ENCODE measurements at places on chromosomes 6 and 20. TPM values are rescaled to one million over a fixed set of nuclear protein-coding genes. Genes with fewer than 3 reads are reported as not detected.

The APCDD1L gene
- 0.09 TPM for polyA plus RNA-seq

The HLA-DQB1 gene
- polyA plus RNA-seq = 23.7 TPM

The SH3BGRL2 gene
- polyA plus RNA-seq = 42.7 TPM

The SLA2 gene
- polyA plus RNA-seq = 1.6 TPM

DNA sequence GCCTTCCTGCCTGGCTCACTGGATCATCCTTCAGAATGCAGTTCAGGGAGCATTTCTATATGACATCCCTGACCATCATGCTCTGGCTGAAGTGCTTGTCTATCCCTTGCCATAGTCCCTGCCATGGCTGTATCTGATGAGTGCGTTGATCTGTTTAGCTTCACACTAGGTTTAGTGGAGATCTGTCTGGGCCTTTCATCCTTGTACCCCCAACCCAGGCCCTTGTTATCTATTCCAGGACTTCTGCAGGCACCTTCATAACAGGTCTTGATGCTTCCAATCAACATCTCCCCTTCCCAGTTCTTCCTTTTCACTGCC, 102.4 kb downstream of the QRSL1 start:
- no peak for DNase-seq

GRCh38 chr6:81865712-81866111, 113.2 kb upstream of the TENT5A start:
- DNase-seq = no peak

DNA sequence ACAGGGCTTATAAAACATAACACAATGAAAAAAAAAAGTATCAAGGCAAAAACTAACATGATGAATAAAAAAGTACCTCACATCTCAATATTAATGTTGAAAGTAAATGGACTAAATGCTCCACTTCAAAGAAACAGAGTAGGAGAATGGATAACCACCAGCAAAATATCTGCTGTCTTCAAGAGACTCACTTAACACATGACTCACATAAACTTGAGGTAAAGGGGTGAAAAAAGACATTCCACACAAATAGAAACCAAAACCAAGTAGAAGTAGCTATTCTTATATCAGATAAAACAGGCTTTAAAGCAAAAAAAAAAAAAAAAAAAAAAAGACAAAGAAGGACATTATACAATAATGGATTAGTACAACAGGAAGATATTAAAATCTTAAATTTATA, 86.9 kb downstream of the TBC1D32 start:
- DNase-seq = no peak

DNA sequence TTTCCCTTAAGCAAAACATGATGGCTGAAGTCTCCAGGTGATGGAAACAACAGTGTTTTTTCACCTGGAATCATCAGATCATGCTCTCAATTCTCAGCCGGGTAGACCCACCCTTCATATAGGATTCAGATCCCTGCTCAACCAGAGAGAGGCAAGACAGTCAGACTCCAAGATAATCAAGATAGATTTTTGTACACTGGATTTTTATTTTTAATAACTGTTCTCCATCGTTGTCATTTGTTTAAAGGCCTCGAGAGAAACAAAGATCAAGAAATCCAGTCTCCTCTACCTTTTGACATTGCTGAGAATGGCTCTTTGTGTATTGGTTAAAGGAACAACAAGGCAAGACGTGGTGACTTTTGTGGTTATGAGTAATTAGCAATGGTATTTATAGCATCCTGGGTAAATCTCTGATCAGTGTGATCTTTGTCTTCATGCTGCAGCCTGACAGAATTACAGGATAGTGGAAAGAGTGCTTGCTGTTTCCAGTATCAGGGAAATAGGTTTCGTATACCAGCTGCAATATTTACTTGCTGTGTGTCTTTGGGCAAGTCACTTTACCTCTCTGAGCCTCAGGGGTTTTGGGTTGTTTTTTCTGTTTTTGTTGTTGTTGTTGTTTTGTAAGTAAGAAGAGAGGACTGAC, 29.9 kb downstream of the ID4 start:
- peak; percentile 8 for DNase-seq

DNA sequence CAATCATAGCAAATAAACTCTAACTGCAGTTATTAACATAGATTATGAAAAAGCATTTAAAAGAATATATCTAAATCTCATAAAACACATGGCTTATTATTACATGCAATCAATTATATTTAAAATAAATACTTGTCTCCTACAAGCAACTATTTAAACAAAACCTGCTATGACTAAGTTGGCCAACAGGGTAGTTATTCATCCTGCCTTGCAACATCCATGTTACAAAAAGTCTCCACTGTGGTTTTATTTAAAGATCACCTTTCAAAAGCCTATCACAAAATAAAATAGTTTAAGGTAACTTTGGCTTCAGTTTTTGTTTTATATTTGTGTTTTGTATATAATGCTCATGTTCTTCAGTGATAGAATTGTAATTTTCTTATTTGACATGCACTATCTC, 1127.0 kb upstream of the MAP3K7 start:
- DNase-seq = no peak

All from large intestine (tissue), 12 donors.